ENCODE measurements at places on chromosomes 5 and 9.

- DNase-seq, result peak; percentile 61
Measured at GRCh38 chr5:53095931-53096525, 13.5 kb downstream of the MOCS2 start.

DNA sequence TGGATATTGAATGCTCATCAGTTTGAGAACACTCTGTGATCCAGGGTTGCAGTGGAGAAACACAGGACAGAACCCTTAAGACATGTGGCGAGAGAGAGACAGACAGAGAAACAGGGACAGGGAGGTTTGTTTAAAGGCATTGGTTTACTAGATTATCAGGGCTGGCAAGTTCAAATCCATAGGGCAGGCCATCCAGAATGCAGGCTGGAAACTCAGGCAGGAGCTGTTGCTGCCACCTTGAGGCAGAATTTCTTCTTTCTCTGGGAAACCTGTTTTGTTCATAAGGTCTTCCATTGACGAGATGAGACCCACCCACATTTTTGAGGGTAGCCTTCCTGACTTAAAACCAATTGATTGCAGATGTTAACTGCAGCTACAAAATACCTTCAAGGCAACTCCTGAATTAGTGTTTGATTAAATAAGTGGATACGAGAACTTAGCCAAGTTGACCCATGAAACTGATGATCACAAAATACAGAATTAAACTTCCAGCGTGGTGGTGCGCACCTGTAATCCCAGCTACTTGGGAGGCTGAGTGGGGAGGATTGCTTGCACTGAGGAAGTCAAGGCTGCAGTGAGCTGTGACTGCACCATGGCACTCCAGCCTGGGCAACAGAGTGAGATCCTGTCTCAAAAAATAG, 55.9 kb downstream of the NSUN2 start:
- DNase-seq, result no peak

DNA sequence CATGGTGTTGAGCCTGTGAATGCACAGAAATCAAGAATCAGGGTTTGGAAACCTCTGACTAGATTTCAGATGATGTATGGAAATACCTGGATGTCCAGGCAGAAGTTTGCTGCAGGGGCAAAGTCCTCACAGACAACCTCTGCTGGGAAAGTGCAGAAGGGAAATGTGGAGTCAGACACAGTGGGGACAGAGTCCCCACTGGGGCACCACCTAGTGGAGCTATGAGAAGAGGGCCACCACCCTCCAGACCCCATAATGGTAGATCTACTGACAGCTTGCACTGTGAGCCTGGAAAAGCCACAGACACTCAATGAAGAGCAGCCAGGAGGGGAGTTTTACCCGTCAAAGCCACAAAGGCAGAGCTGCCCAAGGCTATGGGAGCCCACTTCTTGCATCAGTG, 181.9 kb upstream of the SEMA6A start:
- DNase-seq, result no peak

- DNase-seq, result no peak
Measured at GRCh38 chr5:122110987-122111386, 18.4 kb upstream of the ZNF474 start.

DNA sequence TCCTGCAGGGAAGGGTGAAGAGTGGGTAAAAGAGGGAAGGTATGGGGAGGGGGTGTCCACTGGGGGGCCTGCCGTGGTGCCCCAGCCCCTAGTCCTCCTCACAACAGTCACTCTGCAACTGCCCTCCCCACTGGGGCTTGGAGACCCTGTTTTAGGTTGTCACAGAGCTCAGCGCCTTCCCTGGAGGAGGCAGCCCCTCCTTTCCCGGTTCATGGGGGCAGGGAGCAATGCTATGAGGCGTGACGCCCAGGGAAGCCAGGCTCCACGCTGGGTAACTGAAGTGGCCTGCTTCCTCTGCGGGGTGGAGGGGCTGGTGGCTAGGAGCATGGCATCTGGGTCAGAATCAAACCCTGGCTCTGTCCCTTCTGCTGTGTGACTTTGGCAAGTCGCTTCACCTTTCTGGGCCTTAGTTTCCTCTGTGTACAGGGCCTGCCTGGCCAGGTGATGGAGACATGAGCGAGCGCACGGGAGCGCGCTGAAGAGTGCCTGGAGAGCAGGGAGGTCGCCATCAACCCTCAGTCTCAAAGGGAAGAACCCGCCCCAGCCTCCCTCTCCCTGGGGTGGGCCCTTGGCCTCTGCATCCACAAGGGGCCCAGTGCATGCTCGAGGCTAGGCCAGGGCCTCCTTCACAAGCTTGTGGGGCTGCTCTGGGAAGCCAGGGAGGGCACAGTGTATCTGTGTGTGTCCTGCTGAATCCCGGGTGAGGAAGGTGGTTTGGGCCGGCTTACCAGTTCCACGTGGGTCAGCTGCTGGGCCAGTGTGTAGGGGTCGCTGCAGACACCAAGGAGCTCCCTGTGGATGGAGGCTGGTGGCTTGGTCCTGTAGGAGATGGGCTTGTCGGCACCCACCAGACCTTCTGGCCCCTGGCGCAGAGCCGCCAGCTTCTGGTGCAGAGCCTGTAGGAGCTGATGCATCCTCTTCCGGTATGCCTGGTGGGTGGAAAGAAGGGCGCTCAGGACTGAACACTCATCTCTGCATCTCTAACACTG, 56.4 kb upstream of the RNF130 start:
- DNase-seq, result no peak

DNA sequence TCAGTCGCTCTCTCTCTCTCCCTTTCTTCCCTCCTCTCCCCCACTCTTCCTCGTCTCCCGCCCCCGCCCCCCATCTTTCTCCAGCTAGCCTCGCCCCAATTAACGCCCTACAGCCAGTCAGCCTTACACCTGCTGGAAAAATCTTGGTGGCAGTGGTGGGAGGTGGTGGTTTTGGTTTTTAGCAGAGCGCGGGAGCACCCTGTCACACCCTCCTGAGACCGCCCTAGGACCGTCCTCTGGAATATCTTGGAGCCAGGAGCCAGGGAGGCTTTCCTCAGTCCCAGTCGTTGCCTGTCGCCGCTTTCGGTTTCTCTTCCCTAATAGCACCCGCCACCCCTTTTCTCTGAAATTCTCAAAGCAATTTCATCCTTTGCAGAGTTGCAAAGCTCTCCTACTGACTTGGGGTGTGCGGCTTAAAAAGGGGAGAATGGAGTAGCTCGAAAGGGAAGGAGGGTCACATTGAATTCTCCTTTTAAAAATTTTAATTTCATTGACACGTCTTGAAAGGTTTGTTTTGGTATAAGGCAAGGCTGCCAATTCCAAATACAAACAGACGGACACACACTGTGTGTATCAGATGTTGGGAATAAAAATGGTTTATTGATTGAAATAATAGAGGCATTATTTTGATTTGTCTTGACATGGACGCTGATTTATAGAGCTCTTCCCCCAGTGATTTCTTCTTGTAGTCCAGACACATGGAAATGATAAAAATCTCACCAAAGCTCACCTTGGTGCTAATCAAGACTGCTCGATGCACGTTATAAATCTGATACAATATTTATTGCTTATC, 301.3 kb downstream of the PARP8 start:
- no peak for DNase-seq

- no peak for DNase-seq
Measured at GRCh38 chr5:41191249-41191648, 22.1 kb downstream of the C6 start.

GRCh38 chr5:150655221-150655620, 5.8 kb upstream of the MYOZ3 start:
- DNase-seq, result no peak

DNA sequence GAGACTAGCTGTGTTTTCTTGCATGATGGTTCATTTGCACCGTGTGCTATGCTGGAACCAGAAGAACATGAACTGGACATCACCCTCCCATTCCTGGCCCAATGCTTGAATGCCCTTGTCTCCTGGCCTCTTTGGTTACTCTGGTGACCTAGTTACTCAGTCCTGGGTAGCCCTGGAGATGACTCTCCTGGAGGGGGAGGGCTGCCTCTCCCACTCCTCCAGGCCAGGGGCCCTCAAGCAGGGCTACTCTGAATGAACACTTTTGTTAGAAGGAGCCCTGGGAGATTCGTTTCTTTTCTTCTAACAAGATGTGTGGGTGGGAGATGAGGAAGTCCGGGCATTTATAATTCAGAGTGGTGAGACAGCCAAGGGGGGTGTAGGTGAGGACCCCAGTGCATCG, 12.0 kb upstream of the NKX2-5 start:
- no peak for DNase-seq

DNA sequence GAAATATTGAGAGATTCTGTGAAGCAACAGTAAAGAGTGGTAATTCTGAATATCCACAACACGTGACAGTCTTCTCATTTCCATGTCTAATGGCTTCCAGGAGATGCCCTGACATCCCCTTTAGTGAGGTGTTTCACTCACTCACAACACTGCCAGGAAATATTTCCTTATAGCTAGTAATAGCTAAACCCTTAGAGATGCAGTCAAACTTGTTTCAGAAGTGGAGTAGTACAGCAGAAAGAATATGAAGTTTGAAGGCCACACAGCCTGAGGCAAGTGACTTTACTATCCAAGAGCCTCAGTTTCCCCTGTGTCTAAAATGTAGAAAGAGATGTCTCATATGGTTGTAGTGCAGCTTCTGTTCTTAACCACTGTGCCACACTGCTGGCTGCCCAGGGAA, 139.2 kb downstream of the CDK5RAP2 start:
- DNase-seq, result no peak

GRCh38 chr9:83257937-83258891, 195.3 kb upstream of the RASEF start:
- no peak for DNase-seq

DNA sequence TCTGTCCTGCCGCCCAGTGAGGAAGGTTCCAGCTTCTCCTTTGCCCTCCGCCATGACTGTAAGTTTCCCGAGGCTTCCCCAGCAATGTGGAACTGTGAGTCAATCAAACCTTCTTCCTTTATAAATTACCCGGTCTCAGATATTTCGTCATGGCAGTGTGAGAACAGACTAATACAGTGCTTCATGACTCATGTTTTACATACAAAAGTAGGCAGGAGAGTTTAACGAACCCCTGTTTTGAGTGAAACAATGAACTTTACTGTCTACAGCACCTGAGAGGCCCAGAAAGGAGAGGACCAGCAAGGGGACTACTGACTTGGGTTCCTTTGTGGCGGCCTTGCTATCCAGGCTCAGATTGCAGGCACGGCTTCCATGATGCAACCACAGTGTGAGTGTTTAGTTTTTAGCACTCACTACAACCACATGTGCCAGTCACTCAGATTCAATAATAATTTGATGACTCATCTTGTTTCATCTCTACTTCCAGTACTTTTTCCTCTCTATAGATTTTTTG, 139.1 kb upstream of the CLINT1 start:
- no peak for DNase-seq

- DNase-seq, result no peak
Measured at GRCh38 chr9:121439711-121440664, 59.7 kb downstream of the GGTA1 start.

Measured in activated CD4-positive, CD25-positive, alpha-beta regulatory T cell treated with anti-CD3 and anti-CD28 coated beads, Interleukin-2, amount 50 U/mL, for 16 hours (primary cell).